ENCODE measurements at places on chromosomes 7 and 10.

GRCh38 chr7:45404622-45405021 lies 169.5 kb upstream of the ADCY1 start:
- no peak for DNase-seq

DNA sequence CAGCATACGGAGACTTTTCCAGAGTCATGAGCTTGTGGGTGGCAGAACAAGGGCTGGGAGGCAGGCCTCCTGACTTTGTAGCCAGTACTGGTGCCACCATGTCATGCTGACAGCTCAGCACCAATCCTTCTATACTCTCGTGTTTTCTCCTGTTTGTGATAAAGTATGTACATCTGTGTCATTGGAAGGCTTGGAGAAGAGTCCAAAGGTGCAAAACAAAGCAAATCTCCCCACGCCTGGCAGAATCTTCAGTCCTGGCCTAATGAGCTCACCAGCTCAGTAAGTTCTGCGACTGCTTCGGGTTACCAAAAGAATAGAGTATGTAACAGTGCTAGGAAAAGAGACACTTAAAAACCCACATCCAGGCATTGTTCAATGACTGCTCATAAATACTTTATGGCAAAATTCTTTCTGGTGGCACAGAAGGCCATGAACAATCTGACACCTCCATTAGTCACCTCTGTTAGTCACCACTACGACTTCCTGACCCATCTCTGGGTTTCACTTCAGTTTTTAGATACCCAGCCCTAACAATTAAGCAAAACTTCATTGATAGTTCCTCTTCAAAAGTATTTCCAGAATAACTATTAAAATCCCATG lies 24.5 kb downstream of the STEAP1 start:
- DNase-seq = no peak

DNA sequence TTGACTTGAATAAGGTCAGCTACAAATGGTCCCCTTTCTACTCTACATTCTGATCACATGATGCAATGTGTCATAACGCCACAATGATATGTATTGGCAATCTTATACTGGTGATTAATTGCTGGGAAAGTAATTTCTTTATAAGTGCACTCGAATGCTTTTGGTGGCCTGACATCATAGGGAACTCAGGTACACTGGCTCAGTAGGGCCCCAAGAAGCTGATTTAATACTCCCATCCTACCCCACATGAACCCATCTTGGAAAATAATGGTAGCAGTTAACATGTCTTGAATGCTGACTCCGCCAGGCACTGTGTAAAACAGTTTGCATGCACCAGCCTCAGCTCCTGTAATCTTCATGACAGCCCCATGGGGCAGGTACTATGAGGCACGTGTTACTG lies 186.9 kb downstream of the SNX10 start:
- no peak for DNase-seq

GRCh38 chr7:150648353-150649079 lies 16.3 kb upstream of the GIMAP6 start:
- no peak for DNase-seq

DNA sequence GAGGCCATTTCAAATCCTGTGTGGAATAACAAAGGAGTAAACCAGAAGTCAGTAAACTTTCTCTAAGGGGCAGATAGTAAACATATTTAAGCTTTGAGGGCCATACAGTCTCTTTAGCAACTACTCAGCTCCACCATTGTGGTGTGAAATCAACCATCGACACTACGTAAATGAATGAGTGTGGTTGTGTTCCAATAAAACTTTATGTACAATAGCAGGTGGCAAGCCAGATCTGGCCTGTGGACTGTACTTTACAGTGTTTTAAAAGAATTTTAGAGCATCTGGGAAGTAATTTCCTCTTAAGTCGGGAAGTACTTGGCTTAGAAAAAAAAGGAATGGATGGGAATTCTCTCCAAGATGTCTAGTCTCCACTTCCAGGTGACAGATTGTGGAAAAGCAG lies 71.3 kb downstream of the ARHGAP22 start:
- no peak for DNase-seq

DNA sequence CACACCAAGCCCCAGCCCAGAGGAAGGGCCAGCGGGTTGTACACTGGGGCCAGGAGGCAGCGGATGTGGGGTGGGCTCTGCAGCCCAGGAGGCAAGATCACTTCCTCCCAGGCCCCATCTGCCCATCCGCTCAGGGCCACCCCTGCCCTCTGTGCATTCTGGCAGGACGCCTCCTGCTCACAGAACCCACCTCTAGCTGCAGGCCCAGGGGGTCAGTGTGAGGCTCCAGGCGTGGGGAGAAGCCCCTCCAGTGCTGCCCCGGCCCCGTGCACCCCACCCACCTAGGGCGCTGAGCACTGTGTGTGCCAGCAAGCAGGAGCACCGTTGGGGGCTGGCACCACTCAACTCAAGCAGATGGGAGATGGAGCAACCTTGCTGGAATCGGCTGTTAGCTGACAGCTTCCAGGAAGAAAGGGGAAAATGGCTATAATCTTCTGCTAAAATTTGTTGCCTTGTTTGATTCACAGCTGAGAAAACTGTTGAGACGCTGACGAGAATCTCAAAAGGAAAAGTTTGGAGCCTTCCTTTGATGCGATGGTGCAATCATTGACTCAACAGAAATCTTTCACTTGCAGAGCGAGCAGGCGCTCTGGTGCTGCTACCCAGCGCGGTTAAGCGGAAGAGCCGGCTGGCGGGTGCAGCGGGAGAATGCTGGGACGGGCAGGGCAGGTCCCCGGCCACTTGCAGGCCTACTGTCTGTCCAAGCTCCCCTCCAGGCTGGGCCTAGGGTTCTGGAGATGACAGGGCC lies 276.1 kb downstream of the ELFN1 start:
- DNase-seq = no peak

DNA sequence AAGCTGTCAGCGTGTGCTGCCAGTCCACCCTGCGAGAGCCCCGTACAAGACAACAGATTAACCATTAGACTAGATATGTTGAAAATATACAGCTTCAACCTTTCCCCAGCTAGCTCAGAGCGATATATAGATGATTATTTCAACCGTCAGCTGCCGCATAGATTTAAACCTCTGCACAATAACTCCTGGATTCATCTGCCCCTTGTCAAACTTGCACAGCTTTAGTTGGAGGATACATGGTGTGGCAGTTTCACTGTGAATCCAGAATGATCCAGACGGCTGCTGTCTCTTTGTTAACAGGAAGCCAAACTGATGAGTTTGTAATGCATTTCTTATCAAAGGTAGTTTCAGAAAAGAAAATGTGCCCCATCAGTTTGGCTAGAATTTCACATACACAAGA lies 659.7 kb downstream of the KCNMA1 start:
- DNase-seq = no peak

GRCh38 chr7:108459922-108460551 lies 3.8 kb upstream of the NRCAM start:
- no peak for DNase-seq

GRCh38 chr7:91193141-91193540 lies 71.1 kb upstream of the FZD1 start:
- no peak for DNase-seq

GRCh38 chr7:156752367-156753228 lies 112.0 kb downstream of the RNF32 start:
- DNase-seq = no peak

- no peak for DNase-seq
Measured at GRCh38 chr10:93993414-93993781, 333 bp upstream of the PLCE1 start.

DNA sequence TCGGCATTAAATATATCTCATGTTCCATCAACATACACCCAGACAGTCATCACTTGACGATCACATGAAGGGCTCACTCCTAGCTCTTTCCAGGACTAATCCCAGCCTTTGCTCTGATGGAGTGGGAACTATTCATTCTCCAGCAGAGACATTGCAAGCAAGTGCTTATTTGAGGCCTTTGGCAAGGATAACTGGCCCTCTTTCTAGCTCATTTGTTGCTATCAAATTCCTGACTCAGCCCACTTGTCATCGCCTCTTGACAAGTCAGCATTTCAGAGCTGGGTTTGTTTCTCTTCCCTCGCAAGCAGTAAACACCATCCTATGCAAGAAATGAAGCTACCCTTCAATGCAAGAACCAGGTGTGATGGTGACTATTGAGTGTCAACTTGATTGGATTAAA lies 1165.7 kb upstream of the AUTS2 start:
- no peak for DNase-seq

DNA sequence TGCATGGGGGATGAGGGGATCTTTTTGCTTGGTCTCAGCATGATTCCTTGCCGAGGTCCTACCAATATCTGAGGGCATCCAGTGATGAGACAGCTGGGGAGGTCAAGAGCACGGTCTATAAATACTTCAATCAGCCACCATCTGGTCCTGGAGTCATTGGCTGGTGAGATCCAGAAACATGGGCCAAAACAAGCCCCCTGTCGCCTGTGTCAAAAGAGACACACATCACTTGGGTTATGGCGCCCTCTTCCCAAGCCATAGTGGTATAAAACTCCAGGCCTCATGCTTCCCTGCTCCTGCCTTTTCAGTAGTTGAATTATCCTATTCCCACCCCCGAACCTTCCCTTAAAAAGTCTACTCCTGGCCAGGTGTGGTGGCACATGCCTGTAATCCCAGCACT lies 60.9 kb downstream of the SLC35B4 start:
- DNase-seq = no peak

DNA sequence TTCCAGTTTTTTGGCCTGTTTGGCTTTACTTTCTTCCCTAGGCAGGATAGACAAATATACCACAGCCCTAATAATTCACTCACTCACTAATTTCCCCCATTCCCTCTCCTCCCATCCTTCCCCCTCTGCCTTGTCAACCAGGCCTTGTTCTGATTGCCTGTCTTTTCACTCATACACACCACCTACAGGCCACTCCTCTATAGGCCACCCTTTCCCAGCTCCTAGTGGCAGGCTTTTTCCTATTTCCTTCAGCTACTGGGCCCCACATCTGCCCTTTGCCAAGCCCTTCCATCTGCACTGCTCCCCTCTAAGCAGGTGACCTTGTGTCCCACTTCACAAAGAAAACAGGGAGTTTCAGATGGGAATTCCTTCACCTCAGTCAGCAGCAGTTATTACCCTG lies 59.8 kb upstream of the MSRB2 start:
- DNase-seq = no peak

- no peak for DNase-seq
Measured at GRCh38 chr7:70306173-70306572, 707.9 kb downstream of the AUTS2 start.

GRCh38 chr7:118836933-118837332 lies 612.4 kb downstream of the ANKRD7 start:
- no peak for DNase-seq

Data from right lung (tissue), 10 donors.